ENCODE measurements at places on chromosomes 4 and X.

DNA sequence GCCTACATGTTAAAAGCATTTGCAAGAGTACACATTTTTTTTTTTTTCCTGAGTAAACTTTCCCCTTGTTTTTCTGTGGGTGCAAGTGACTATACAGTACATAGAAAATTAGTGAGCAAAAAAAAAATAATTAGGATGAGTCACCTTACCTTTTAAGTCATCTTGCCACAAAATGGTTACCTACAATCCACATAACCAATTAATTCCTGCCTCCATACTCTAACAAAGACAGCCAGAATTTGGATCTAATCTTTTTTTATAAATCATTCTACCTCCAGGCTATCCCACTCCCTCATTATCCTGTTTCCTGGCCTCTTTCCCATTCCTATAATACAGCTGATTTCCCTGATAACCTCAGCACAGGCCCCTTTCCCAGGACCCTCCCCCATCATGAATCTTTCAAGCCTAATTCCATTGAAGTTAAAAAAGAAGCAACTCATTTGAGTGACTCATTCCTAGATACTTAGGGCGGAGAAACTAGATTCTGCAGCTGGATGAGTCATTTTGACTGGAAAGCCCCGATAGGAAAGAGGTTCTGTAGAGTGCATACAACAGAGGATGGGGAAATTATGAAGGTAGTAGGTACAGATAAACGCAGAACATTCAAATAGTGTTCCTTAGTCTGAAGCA is 128.2 kb downstream of the C4orf51 start:
- no peak for DNase-seq

DNA sequence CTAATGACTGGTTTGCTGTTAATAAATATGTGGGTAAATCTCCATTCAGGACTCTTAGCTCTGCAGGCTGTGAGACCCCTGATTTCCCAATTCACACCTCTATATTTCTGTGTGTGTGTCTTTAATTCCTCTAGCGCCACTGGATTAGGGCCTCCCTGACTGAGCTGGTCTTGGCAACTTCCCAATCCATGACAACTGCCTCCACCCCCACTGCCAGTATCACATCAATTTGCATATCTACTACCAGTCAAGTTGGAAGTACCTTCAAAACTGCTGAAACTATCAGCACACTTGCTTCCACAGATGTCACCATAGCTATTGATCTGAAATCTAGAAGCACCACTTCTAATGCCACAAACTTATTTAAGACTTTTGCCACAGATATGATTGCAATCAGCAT is 27.6 kb downstream of the OPRPN start:
- DNase-seq, result no peak

DNA sequence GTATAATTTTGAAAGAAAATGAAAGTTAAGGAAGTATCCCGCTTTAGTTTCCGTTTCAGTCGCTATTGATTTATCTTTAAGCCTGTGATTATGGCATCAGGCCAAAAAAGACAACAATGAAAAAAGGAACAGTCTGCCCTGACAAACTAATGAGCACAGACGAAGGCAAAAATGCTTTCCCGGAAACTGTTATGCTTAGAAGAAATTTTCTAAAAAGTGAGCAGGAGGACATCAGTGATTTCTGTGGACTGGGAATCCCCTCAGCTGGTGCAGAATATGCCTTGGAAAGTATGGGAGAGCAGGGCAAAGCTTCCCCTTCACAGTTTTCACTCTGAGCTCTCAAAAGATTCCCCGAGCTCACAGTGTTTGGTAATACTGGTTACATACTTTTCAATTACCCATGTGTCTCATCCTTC is 5.1 kb upstream of the CXCL10 start:
- no peak for DNase-seq

DNA sequence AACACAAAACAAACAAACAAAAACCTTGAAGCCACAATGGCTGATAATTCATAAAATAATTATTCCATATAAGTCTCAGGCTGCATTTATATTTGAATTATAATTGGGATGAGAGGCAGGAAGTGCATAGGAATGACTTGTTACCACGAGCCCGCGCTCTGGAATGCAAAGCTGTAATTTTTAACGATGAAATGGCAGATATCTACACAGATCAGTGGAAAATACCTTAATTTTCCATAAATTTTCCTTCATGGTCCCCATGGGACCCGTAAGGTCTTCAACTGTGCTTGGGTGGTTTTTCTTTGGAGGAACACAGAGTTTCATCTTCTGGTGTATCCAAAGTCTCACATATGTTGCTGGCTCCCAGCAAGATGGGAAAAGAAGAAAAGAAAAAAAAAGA is 226.8 kb downstream of the SHOX start:
- no peak for DNase-seq

DNA sequence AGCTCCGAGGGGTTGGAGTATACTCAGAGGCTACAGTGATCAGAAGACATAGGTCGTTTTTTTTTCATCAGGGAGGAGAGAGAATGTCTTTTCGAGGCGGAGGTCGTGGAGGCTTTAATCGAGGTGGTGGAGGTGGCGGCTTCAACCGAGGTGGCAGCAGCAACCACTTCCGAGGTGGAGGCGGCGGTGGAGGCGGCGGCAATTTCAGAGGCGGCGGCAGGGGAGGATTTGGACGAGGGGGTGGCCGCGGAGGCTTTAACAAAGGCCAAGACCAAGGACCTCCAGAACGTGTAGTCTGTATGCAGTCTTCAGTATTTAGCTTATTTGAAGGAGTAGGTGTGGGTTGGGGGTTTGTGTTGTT is 500 bp downstream of the GAR1 start:
- peak; percentile 53 for DNase-seq

- DNase-seq, result no peak
Observed at GRCh38 chr4:185742766-185743165, 69.2 kb downstream of the SORBS2 start.

GRCh38 chr4:162791226-162791625 is 375.5 kb downstream of the NAF1 start:
- no peak for DNase-seq

GRCh38 chrX:132612821-132613564 is 124.2 kb upstream of the MBNL3 start:
- DNase-seq, result no peak

GRCh38 chrX:106976416-106976815 is 23.6 kb downstream of the MORC4 start:
- DNase-seq, result no peak

DNA sequence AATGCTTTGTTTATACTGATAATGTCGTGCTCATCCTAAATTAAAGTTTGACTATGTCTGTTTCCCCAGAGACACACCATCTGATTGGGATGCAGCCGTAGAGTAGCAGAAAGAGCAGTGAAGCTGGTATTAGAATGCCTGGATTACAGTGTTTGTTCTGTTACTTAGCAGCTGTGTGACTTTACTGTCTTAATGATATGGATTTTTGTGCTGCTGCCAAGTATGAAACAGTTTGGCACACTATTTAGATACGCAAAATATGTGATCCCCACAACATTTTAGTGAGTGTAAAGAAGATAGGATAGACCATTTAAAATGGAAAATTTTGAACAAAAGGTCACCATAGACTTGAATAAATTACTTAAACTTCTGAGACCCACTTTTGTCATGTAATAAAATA is 1.2 kb upstream of the CHIC1 start:
- no peak for DNase-seq

DNA sequence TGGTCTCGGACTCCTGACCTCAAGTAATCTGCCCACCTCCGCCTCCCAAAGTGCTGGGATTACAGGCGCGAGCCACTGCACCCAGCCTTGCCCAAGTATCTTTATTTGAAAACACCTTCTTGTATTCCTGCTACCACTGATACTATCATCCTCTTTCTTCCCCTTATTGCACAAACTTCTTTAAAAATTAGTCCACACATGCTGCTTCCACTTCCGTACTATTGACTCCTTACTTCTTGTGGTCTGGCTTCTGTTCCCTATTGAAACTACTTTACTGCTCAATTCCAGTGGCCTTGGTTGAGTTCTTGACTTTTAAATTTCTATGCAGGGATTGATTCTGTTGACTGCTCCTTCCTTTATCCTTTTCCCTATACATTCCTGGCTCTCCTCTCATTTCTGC is 38.8 kb downstream of the MTM1 start:
- DNase-seq, result no peak

DNA sequence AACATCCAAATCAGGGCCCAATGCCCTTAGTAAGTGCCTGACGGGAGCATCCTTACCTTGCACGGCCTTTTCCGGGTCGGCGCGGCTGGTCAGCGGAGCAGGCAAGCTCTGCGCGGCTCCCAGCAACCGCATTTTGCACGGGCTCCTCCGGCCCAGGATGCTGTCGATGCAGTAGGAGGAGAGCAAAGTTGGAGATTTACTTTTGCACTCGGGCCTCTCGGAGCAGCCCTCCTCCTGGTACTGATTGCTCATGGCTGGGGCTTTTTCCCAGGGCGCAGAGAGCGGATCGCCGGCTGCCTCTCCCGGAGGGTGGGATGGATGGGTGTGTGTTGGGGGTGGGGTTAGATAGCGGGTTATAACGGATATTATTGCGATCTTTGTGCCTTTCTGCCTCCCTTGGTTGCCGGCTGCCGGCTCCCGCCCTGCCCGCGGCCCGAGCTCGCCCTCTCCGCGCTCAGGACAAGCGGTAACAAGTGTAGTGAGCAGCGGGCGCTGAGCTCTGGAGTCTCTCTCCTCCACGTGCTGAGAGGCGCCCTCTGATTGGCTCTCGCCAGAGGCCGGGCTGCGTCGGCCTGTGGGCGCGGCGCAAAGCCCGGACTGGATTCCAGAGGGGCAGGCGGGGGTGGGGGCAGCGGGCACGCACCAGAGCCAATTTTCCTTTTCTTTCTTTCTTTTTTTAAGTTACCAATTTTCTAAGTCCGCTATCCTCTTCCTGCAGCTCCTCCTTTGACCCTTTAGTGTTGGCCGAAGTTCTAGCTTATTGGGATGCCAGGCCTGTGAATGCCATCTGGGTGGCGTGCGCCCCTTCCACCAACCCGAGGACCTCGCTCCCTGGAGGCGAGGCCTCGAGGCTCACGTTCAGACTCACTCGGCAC is at the start of gene ARX:
ARX (minus strand) TSS at position 480 of the 875 bp plus-strand sequence; CDS start at position 252, 228 bp downstream.
- DNase-seq, result no peak

Data from stimulated activated CD8-positive, alpha-beta memory T cell treated with anti-CD3 and anti-CD28 coated beads, Interleukin-7, amount 100 ng/mL, for 4 hours (primary cell).